Left cardiac atrium (tissue), 4 donors: ENCODE measurements at places on chromosomes 11 and 22.
A peak's percentile ranks its signal among the peaks of the same experiment; 100 is the strongest.

DNA sequence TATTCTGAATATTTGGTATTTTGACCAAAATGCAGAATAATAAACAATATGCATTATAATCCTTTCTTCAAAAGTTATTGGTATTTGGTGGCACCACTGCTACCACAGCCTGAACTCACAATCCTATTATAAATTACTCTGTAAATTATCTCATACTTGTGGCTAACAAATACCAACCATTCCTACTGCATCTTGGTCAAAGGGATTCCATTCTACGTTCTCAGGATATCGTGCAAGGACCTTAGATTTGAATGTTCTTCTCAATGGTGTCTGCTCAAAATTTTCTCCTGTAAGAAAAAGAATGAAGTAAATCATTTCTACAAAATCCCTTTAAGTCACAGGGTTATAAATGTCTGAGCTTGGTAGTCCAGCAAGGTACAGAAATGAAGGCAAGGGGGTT is 58.7 kb downstream of the DENND5A start:
- no peak for DNase-seq

DNA sequence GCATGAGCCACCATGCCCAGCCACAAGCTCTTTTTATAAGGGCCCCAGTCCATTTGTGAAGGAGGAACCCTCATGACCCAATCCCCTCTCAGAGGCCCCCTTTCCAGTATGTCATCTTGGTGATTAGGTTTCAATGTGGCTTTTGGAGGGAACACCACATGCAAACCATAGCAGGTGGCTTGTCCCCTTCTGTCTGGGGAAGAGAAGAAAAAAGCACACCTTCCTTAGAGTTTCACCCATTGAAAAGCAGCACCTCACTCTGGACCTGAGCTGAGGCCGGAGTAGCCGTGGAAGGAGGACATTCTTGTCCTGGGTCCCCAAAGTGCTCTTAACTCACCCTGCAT is 25.4 kb downstream of the NEAT1 start:
- no peak for DNase-seq

DNA sequence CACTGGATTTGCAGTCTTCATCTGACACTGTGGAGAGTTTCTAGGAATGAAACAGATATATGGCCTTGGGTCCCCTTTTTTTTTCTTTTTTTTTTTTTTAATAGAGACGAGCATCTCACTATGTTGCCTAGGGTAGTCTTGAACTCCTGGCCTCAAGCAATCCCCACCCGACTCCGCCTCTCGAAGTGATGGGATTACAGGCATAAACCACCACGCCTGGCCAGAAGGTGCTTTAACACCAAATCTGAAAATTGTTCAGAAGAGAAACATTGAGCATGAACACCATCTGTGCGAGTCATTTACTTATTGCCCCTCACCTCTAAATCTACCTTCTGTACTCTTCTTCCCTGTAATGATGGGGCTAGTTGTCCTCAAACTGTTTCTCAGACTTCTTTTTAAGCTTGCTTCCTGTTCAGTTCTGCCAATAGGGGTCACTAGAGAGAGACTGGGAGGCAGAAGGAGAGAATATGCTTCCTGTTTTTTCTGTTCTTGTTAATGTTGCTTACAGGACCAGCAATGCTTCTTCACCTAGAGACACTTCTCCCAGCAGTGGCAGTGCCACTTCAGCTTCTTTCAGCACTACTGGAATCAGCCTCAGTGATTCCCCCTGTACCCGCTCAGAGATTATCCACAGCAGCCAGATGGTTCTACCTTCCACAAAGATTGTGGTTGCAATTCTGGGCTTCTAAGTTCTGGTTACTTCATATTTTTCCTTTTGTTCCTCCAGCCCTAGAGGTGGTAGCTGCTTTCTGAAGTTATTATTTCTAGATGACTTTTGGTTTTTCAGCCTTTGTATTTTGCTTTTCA is 20.8 kb upstream of the ZBED5 start:
- no peak for DNase-seq

GRCh38 chr11:122082205-122082604 is 33.8 kb downstream of the BLID start:
- no peak for DNase-seq

DNA sequence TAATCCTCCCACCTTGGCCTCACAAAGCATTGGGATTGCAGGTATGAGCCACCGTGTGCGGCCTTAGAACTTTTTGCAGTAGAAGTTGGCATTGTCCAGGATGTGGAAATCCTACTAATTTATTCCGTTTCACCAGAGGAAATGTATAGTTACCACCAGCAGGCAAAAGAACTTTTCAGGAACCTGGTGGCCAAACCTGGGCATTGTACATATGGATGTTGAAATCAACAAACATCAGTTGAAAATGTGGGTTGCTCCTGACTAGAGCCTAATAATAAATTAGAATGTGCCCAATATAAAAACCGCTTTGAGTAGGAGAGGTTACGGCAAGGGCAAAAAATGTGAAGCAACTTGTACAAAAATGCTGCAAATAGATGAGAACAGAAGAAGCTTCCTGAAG is 40.7 kb upstream of the XBP1 start:
- DNase-seq = no peak

DNA sequence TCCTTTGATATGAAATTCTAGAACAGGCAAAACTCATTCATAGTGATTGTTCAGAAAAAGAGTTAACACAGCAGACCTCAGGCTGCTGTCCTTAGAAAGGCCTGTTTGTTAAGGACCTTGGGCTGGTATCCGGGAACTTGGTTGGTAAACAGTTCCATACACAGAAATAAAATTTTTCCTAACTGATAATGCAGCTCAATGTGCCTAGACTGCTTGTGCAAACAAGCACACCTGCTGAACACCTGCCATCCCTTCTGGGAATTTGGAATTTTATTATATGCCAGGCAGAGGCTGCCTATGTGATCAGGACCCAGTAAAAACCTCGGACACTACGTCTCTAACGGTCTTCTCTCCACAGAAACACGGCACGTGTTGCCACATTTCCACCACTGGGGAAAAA is 11.5 kb downstream of the THAP12 start:
- no peak for DNase-seq

DNA sequence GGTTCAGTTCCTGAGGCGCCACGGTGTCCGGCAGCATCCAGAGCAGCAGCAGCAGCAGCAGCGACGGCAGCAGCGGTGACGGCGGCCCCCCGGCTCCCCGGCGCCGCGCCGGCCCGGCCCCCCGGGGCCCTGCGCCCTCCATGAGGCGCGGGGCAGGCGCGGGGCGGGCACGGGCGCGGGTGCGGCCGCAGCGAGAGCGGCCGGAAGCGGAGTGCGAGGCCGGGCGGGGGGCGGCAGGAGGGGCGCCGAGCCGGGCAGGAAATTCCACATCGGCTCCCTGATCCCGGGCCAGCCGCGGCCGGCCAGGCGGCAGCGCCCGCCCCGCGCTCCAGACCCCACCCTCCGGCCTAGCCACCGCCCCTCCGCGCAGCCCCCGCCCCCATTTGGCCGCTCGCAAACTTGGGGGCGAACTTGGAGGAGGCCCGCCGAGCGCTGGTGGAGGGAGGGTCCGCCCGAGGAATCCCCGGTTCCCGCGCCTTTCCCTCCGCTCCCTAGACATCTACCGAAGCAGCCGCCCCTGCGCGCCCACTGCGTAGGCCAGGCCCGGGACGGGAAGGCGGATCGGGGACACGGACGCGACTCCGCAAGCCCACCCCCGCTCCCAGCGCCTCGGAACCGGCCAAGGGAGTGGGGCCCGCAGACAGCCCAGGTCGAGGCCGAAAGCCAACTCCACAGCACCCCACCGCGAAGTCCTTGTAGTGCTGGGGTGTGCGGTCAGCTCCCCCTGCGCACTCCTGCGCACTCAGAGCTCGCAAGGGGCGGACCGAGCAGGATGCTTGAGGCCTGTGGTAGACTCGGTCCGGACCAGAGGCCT is at the start of gene SCARF2:
TSS of gene SCARF2 (minus strand) at position 213 of the 814 bp plus-strand sequence. CDS start at position 142, 71 bp downstream.
- DNase-seq = peak; percentile 78

GRCh38 chr11:134118006-134118405 is 49.1 kb downstream of the JAM3 start:
- no peak for DNase-seq

GRCh38 chr11:66341502-66342126 is 3.3 kb downstream of the BRMS1 start:
- DNase-seq = no peak

- DNase-seq = no peak
These were observed 344.5 kb upstream of the PLET1 start for GRCh38 chr11:112605093-112605666.

GRCh38 chr11:102653744-102654291 is 28.7 kb upstream of the MMP20 start:
- DNase-seq = no peak

- no peak for DNase-seq
These were observed 9.9 kb downstream of the TTLL8 start for GRCh38 chr22:50048061-50048765.

- no peak for DNase-seq
These were observed 39.3 kb upstream of the H19 start for GRCh38 chr11:2036863-2037486.

DNA sequence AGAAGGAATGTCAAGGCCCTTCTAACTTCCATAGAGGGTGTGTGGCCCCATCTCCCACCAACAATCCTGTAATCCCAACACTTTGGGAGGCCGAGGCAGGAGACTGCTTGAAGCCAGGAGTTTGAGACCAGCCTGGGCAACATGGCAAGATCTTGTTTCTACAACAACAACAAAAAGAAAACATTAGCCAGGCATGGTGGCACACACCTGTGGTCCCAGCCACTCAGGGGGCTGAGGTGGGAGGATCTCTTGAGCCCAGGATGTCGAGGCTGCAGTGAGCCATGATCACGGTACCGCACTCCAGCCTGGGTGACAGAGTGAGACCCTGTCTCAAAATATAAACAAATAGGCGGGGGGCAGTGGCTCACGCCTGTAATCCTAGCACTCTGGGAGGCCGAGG is 16.9 kb downstream of the TSPAN32 start:
- no peak for DNase-seq

GRCh38 chr11:92387859-92388258 is 163.2 kb downstream of the FAT3 start:
- no peak for DNase-seq

DNA sequence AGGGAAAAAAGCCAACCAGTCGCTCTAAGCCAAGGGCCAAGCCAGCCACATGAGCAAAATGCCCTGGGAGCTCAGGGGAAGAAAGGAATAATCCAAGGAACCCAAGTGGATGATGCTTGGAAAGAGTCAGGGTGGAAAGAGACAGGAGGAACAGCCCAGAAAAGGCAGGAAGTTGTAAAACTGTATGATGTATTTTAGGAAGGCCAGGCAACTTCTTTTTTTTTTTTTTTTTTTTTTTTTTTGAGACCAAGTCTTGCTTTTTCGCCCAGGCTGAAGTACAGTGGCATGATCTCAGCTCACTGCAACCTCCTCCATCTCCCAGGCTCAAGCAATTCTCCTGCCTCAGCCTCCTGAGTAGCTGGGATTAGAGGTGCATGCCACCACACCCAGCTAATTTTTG is 1.6 kb downstream of the LGALS12 start:
- no peak for DNase-seq

DNA sequence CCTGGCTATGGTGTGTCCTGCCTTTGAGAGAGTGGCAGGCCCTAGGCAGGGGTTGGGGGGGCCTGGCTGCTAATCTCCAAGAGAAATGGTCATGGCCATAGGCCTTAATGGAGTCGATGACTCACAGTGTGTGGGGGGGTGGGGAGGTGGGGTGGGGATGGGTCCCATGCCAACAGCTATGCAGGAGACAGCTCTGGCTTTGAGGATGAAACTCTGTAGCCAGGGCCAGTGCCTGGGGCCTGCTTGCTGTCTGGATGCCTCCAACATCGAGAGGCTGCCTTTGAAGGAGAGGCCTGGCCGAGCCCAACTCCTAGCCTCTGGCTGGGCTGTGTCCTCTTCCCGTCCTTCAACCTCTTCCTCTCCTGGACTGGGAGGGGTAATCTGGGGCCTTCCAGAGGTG is 23.9 kb upstream of the TSPAN18 start:
- DNase-seq = no peak

GRCh38 chr11:79092791-79093353 is 348.0 kb downstream of the TENM4 start:
- DNase-seq = no peak

DNA sequence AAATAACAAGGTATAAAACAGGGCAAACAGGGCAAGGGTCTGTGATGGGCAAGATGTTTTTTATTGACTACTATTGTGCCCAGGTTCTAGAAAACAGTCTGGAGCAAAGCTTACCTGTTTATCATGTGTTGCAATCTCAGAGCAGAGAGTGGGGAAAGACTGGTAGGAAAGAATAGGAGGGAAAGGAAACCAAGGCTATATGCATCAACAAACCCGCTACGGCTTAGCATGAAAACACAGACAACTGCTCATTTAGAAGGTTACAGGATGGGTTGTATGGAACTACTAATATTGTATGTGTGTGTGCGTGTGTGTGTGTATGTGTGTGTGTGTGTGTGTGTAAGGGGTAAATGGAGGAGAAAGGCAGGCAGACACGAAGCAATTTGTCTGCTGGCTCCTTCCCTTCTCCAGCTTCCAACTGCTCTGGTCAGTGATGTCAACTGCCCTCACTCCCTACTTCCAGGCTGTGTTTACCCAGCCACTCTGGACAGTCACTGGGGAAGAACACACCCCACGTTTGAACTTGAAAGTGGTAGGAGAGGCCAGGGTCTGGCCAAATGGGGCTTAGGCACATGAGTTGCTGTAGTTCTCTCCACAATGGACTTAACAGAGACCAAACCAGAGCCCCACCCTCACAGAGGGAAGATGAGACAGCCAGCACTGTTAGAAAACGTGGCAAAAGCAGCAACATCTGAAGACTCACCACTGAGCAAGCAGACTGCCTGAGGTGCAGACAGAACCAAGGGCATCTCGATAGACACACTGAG is 47.0 kb downstream of the GAB2 start:
- peak; percentile 34 for DNase-seq

DNA sequence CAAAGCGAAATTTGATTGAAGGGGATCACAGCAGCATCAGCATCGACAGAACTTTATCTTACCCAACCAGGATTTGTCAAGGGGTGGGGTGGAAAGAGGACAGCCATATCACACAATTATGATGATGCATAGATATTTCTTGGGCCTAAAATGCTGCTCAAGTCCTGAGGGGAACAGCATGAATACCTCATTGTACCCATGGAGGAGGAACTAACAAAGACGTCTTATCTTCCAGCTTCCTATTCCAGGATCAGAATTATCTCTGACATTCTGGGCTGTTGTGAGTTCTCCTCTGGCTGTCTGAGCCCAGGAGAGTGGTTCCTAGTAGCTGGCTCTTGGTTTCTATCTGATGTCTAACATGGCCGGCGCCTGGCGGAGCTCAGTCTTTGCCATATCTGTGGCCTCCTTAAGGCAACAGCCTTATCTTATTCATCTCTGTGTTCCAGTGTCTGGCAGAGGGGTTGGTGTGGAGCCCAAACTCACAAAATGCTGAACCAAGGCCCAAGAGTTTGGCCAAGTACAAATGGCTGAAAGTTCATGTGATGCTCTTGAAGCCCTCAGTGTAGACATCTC is 68.2 kb upstream of the TIMP3 start:
- DNase-seq = no peak

- no peak for DNase-seq
These were observed 108.5 kb downstream of the TP53I11 start for GRCh38 chr11:44842220-44842619.

- DNase-seq = no peak
These were observed 4.4 kb downstream of the RBX1 start for GRCh38 chr22:40955571-40955970.

DNA sequence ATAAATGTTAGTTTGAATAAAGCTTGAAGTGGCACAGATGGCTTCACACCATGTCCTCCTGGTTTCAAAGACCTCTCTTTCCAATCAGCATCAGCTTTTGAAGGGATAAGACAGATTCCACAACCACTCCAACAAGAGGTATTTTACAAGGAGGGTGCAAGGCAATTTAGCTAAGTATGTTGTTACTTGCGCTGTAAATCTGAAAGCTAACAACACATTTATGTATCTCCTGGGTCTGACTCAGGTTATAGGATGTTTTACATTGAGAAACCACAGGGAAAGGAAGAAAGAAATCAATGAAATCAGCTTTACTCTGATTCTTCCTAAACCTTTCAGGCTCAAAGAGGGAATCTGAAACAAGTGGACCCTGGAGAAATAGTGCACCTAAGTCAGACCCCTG is 12.1 kb downstream of the CWC15 start:
- DNase-seq = no peak
